ENCODE measurements at places on chromosomes 7 and 10.

- peak; percentile 29 for DNase-seq
These were observed 1.3 kb downstream of the ANXA11 start for GRCh38 chr10:80203835-80204676.

- no peak for DNase-seq
These were observed 84.7 kb downstream of the TMEM178B start for GRCh38 chr7:141158561-141158960.

GRCh38 chr10:114732931-114733330 is 74.9 kb upstream of the ABLIM1 start:
- DNase-seq = no peak

DNA sequence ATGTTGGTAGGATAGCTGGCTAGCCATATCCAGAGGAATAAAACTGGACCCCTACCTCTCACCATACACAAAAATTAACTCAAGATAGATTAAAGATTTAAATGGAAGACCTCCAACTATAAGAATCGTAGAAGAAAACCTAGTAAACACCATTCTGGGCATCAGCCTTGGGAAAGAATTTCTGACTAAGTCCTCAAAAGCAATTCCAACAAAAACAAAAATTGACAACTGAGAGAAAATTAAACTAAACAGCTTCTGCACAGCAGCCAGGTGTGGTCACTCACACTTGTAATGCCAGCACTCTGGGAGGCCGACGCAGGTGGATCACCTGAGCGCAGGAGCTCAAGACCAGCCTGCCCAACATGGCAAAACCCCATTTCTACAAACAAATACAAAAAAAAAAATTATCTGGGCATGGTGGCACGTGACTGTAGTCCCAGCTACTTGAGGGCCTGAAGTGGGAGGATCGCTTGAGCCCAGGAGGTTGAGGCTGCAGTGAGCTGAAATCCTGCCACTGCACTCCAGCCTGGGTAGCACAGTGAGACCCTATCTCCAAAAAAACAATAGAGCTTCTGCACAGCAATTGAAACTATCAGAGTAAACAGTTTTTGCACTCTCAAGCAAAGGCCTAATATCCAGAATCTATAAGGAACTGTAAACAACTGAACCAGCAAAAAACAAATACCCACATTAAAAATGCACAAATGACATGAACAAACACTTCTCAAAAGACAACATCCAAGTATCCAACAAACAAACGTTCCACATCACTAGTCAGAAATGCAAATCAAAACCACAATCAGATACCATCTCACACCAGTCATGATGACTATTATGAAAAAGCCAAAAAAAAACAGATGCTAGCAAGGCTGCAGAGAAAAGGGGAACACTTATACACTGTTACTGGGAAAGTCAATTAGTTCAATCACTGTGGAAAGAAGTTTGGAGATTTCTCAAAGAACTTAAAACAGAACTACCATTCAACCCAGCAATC is 4.8 kb downstream of the CRPPA start:
- no peak for DNase-seq

DNA sequence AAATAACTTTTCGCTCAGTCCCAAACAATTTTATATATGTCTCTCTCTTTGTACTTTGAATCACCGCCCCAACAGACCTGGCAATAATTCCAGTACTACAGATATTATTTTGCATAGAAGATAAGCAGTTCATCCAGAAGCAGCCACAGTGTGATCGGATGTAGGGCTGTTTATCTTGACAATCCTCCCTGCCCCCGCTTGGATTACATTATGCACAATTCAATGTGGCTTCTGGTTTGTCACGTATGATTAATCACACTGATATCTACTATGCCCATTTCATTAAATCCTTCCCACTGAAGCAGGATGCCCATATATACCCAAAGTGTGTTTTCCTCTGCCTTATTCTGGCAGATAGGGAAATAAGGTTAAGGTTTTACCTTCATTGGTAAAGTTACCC is 115.2 kb downstream of the PDE1C start:
- no peak for DNase-seq

DNA sequence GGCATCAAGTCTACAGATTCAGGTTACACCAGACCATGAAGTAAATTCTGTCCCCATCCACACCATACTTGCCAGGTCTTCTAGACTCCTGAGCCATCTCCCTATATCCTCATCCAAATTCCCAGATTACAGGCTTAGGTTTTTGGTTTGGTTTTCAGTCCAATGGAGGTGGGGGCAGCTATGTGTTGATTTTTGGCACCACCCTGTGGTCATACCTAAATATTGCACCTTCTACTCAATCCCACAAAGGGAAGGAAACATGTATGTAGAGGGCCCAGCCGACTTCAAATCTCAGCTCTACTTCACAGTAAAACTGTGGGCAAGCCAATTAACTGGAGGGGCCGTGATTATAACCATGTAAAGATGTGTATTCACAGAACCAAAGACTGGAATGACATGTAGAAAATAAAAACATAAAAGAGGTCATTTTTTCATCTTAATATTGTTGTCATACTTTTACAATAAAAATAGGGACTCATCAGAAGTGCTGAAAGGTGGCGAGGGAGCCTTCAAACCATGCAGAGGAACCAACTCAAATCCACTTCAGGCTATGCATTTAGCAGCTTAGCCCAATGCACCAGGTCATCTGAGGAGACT is 19.8 kb downstream of the ERCC6 start:
- DNase-seq = no peak

DNA sequence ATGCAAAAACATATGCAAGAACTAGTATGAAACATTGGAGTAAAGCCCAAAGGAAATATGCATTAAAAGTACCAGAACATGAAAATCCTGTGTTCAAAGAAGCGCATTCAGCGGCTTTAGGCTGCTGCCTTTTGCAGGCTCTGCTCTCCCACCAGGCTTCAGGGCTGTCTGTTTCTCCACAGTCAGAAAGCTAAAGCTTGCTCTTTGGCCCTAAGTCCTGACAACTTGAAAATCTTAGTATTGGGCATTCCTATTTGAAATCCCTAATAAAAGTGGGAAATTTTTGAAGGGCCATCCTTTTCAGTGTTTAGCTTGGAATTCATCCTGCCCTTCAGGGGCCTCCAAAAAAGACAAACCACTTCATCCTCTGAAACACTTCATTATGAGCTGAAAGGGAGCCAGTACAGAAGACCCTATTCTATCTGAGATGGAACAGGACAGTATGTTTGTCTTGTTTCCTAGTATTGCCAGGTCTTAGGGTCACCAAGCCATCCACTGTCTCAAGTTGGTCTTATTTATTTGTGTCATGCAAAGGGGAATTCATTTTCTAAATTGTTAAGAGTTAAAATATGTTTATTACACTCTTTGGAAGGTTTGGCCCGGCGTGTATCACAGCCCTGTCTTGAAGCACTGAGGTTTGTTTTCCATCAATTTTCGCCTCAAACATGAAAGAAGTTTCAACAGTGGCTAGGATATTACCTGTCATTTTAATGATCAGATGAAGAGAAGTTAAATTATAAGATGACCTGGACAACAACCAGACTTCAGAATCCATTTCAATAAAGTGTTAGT is 326.3 kb upstream of the BMPER start:
- no peak for DNase-seq

GRCh38 chr10:70191972-70192305 is 21.6 kb upstream of the SAR1A start:
- no peak for DNase-seq

DNA sequence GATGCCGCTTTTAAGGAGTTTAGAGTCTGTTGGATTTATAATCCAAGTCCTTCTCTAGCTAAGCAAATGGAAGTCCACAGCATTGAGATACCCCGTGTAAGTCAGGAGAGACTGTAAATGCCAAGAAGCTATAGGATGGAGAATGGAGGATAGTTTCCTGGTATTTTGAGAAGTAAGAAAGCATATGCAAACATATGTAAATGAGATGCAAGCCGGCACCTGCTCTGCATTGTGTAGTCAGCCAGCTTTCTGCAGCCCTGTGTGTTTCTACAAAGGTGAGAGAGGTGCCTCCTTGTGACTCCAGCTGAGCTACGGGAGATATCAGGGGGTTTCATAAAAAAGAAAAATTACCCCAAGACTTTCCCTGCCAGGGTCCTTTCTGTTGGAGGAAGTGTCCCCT is 176.3 kb downstream of the RPS24 start:
- no peak for DNase-seq

DNA sequence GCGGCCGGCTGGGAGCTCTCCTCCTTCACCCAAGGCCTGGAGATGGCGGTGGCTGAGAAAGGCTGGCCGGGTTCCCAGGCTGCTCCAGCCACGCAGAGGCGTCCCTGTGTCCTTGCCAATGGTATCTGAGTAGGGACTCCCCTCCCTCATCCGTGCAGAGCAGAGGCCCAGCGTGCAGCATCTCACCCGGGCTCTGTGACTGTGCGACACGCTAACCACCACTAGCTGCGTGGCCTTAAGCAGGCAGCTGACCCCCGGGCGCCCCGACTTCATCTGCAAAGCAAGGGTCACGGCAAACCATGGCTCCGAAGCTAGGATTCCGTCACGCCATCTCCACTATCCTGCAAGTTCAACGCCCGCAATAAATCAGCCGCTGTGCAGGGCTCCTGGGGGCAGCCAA is 47.2 kb upstream of the TNRC18 start:
- DNase-seq = no peak

DNA sequence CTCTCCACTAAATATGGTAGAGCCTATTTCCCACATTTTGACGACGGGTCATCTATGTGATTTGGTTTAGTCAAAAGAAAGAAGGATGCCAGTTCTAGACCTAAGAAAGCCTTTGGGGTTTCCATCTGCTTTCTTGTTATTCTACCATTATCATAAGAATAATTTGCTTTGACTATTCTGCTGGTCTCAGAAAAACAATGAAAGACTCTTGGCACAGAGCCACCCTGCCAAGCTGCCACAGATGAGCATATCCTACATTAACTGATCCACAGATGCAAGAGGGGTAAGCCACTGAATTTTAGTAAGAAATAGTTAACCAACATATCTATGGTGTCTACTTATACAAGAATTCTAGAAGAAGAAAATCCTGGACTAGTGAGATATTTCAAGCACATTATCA is 158.6 kb upstream of the MAGI2 start:
- DNase-seq = no peak

GRCh38 chr10:53957401-53957800 is 843.6 kb downstream of the PCDH15 start:
- no peak for DNase-seq

GRCh38 chr10:89404104-89405047 is 10.0 kb upstream of the IFIT5 start:
- DNase-seq = no peak

DNA sequence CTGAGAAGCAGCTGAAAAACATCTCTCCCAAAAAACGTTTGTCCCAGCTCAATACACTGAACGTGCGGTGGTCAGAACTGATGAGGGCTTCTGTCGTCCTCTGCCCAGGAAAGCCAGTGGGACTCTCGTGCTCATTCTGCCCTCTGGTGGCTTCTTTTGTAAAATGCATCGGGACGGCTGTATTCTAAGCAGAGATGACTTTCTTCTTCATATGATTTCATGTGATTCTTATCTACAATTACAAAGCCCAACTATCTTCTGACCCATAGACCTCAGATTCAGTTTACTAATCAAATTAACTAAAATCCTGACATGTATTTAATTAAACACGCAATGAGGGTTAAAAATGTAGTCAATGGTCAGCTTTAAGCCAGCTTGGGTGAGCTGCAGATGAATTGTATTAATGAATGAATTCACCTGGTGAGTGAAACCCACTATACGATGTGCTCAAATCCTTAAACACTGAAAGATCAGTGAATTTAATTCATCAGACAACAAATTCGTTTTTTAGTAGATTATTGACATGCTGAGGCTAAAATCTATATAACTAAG is 117.6 kb upstream of the FAM204A start:
- DNase-seq = peak; percentile 52

- DNase-seq = no peak
These were observed 17.1 kb downstream of the GRID1 start for GRCh38 chr10:86349474-86349873.

- DNase-seq = no peak
These were observed 724.6 kb upstream of the NRP1 start for GRCh38 chr10:34058845-34059614.

GRCh38 chr7:88339195-88339922 is 32.7 kb upstream of the STEAP4 start:
- no peak for DNase-seq

DNA sequence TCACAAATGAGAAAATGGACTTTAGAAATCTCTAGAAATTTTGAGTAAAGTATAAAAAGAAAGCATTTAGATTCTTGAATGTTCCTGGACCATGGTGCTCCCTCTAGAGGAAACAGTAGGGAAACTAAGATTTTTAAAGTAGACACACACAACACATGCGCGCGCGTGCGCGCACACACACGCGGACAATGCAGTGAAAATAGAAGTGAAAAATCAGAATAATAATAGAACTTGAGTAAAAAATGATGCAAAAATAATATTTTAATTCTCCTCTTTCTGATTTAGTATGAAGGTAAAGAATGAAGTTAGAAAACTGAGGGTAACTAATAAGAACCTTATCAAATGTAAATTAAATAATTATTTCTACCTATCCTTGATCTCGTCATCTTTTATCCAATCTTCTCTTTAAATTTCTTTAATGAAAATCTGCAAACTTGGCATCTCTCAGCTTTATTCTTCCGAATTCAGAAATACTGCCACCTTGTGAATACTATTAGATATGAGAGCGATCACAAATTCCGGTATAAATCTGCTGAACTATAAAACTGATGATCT is 117.0 kb upstream of the AMPH start:
- DNase-seq = no peak

GRCh38 chr7:142784096-142784495 is 13.3 kb downstream of the PRSS2 start:
- DNase-seq = no peak

DNA sequence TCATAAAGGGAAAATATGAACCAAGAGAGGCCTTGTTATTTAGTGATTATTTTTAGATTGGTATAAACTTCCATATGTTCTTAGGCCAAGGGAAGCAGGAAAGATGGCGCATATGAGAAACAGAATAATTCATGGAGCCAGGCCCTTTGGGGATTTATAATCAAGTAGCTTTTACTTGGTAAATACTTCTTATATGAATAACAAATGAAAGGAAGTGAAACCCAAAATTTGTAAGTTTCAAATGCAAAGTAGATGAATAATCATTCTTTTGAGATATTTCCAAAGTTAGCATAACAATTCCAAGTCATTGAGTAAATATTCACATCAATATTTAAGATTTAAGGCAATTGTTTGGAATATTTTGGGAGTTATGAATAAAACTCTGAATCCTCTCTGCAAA is 13.9 kb upstream of the OPTN start:
- DNase-seq = no peak

- DNase-seq = no peak
These were observed 176.3 kb downstream of the CDK14 start for GRCh38 chr7:90772410-90772809.

DNA sequence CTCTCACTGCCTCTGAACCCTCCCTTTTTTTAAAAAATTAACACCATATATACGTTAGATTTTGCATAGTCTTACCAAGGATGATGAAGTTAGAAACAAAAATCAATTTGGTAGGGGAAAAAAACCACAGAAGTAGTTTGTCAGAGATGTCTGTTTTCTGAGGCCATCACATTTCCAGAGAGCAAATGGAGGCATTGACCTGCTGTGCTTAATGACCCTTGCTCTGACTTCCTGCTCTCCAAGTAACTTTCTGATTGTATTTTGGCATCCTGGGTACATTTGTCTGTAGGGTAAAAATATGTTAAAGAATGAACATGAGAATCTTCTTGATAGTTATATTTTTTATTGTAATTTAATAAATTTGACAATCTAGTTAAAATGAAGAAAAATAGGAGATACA is 140.2 kb downstream of the LCOR start:
- DNase-seq = no peak

GRCh38 chr10:73992899-73993788 is 4.8 kb upstream of the VCL start:
- peak; percentile 22 for DNase-seq
